ENCODE measurements at places on chromosomes 11 and 22.
A peak's percentile ranks its signal among the peaks of the same experiment; 100 is the strongest.

GRCh38 chr11:66315921-66316811 lies 678 bp downstream of the CD248 start:
- H3K4me1 ChIP-seq = peaks cover 14% of the 10 kb centered on the region
- DNase-seq = no peak
- H3K27me3 ChIP-seq = peaks cover 3% of the 10 kb centered on the region
- peak overlapping the region; percentile 77 for H3K4me3 ChIP-seq

DNA sequence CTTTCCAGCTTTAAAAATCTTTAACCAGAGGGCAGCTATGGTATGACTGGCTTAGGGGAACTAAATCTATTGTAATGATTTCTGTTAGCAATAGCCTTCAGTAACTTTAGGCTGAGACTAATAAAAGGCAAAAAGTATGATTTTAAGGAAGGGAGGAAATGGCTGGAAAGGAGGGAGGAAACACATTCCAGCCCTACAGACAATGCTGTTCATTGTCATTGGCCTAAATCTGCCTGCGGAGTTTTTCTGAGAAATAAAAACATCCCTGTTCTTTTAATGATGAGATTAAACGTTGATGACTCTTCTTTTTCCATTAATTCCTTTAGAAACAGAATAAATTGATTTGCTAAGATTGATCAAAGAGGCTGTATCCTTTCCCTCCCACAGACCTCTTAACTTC lies 99.6 kb upstream of the GRAMD1B start:
- no peaks in the 10 kb centered on the region for H3K27me3 ChIP-seq
- DNase-seq = no peak
- H3K36me3 ChIP-seq = no peaks in the 10 kb centered on the region
- H3K4me1 ChIP-seq = no peaks in the 10 kb centered on the region
- H3K27ac ChIP-seq = peak overlapping the region; percentile 63
- no peak overlapping the region for H3K4me3 ChIP-seq

GRCh38 chr11:86182976-86183584 lies 61.5 kb upstream of the EED start:
- DNase-seq = no peak
- H3K27ac ChIP-seq = no peak overlapping the region
- H3K27me3 ChIP-seq = no peaks in the 10 kb centered on the region
- no peaks in the 10 kb centered on the region for H3K4me1 ChIP-seq

GRCh38 chr11:82458761-82459160 lies 274.9 kb downstream of the FAM181B start:
- DNase-seq = no peak
- no peak overlapping the region for H3K27ac ChIP-seq
- no peaks in the 10 kb centered on the region for H3K27me3 ChIP-seq
- no peak overlapping the region for H3K4me3 ChIP-seq
- H3K4me1 ChIP-seq = no peaks in the 10 kb centered on the region

GRCh38 chr11:57123590-57123989 lies 58.2 kb upstream of the LRRC55 start:
- no peak overlapping the region for H3K4me3 ChIP-seq
- no peaks in the 10 kb centered on the region for H3K36me3 ChIP-seq
- no peak for DNase-seq
- H3K27ac ChIP-seq = no peak overlapping the region

DNA sequence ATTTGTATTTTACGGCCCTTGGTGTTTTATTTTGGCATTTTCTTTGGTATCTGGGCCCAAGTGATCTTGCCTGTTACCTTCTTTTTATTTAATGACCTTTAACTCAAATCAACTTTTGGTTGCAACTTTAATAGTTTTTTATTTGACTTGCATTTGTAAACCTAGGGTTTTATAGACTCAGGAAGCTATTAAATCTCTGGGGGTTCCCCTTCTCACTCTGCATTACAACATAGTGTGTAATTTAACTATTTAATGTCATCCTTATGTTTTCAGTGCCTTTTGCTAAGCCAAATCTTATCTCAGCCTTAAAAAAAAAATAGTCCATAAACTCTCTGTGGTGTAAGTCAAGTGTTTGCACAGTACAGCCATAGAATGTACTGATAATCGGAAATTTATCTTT lies 3.4 kb downstream of the FJX1 start:
- no peaks in the 10 kb centered on the region for H3K27me3 ChIP-seq
- peak overlapping the region; percentile 78 for H3K27ac ChIP-seq
- DNase-seq = no peak
- H3K4me1 ChIP-seq = peaks cover 6% of the 10 kb centered on the region
- no peaks in the 10 kb centered on the region for H3K36me3 ChIP-seq

DNA sequence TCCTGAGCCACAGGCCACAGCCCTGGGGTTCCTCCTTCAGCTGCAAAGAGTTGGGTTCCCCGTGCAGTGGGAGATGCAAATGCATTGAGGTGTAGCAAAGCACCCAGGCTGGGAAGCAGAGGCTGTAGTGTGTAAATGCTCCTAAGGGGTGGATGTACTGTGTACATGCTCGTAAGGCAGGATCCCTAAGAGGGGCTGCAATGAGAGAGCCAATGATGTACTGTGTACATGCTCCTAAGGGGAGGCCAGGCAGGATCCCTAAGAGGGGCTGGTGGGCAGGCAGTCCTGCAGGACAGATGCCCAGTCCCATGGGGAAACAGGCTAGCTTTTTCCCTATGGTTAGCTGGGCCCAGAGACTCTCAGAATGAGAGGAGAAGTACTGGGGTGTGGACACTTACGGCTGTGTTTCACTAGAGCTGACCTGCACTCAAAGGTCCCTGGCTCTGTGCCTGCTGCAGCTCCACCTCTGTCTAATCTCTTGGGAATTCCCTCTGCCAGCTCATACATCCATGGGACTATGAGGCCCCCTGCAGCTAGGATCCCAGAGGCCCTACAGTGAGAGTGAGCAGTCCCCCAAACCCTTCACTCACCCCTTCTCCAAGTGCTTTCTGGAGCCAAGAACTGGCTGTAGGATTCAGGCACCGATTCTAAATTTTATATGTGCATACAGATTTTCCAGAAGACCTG lies 261.9 kb upstream of the LUZP2 start:
- H3K36me3 ChIP-seq = no peaks in the 10 kb centered on the region
- no peak overlapping the region for H3K4me3 ChIP-seq
- H3K4me1 ChIP-seq = no peaks in the 10 kb centered on the region
- no peaks in the 10 kb centered on the region for H3K27me3 ChIP-seq
- H3K27ac ChIP-seq = no peak overlapping the region

DNA sequence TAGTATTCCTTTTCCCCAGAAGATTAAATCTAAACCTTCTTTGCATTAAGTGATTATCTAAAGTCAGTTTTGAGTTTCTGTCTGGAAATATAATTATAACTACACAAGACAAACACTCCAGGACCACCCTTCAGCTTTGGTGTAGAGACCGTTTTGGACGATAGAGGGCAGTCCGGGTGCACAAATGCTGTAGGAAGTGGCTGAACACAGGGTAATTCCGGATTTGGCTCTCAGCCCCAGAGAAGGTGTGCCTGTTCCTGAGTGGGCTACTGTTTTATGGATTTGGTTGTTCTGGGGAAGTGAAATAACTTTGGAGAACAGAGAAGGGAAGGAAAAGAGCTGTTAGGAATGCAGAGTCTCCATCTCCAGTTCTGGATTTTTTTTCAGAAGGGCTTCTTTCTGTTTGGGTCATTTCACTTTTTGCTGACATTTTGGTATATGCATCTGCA lies 14.8 kb downstream of the EXT2 start:
- no peaks in the 10 kb centered on the region for H3K36me3 ChIP-seq
- H3K4me3 ChIP-seq = no peak overlapping the region
- DNase-seq = peak; percentile 26
- H3K27me3 ChIP-seq = no peaks in the 10 kb centered on the region
- H3K27ac ChIP-seq = no peak overlapping the region

- no peak for DNase-seq
- no peaks in the 10 kb centered on the region for H3K4me1 ChIP-seq
- H3K27me3 ChIP-seq = no peaks in the 10 kb centered on the region
- H3K36me3 ChIP-seq = no peaks in the 10 kb centered on the region
- no peak overlapping the region for H3K4me3 ChIP-seq
These were observed 432.2 kb downstream of the RAB38 start for GRCh38 chr11:87743007-87743406.

DNA sequence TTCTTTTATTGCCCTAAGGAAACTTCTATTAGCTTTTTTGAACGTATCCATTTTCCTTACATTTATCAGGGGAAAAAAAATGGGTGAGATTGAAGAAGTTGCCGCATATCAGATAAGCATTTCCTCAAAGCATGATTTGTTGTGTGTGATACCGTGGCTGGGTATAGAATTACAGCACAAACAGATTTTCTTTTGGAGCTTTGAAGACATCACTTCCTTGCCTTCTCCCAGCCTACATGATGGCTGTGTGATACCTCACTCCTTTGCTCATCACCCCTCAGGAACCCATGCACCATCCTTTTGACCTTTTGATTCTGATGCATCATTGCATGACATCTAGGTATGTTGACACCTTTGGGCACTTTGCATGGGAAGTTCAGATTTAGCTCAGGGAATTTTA lies 1155.3 kb downstream of the BRD1 start:
- H3K27ac ChIP-seq = no peak overlapping the region
- H3K4me3 ChIP-seq = no peak overlapping the region
- DNase-seq = no peak
- no peaks in the 10 kb centered on the region for H3K36me3 ChIP-seq
- no peaks in the 10 kb centered on the region for H3K4me1 ChIP-seq

Measured in breast epithelium (tissue), 4 donors.